Stimulated activated CD4-positive, alpha-beta T cell treated with anti-CD3 and anti-CD28 coated beads, Interleukin-1b, Interleukin-23, amount 100 ng/mL, for 1 hour (primary cell): ENCODE measurements at places on chromosomes 2 and 18.

DNA sequence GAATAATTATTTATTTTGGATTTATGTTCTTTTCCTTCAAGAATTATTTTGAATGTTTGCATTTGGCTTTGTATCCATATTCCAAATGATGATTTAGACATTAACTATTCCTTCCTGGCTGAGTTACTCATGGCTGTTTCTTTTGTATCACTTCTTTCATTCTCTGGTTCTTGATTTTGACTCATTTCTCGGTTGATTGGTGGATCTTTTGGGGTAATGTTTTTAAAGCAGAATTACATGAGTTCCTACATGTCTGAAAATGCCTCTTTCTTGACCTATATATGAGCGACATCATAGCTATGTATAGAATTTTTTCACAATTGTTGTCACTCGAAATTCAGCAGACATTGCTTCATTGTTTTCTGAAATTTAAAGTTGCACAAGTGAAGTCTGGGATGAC is 39.5 kb downstream of the CYP26B1 start:
- DNase-seq = no peak

DNA sequence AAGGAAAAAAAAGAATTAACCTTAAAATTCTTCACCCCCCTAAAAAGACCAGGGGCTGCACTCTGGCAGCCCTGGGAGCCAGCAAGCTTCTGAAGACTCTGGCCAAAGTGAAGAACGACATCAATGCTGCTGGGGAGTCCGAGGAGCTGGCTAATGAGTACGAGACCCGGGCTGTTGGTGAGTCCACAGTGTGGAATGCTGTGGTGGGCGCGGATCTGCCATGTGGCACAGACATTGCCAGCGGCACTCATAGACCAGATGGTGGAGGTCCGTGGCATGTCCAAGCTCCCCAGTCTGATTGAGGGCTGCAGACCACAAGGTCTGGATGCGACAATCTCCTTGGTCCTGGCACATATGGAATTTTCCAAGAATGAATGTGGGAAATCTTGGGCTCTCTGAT is 47.4 kb downstream of the TRPM8 start:
- DNase-seq = no peak

- DNase-seq = no peak
Measured at GRCh38 chr18:55841314-55841713, 253.3 kb upstream of the TCF4 start.

DNA sequence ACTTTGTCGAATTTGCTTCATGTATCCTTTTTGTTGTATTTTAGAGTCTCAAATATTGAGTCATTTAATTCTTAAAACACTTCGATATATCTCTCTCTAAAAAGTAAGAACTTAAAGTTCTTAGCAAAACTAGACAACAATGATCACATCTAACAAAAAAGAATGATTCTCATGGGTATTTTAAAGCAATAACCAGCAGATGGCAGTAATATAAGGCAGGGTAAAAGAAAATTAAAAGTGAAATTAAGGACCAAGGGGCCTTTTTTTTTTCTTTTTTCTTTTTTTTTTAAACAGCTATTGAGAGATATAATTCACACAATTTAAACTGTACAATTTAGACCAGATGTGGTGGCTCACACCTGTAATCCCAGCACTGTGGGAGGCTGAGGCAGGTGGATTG is 9.9 kb upstream of the AOX1 start:
- no peak for DNase-seq

GRCh38 chr2:72138921-72139381 is 8.7 kb downstream of the CYP26B1 start:
- no peak for DNase-seq

DNA sequence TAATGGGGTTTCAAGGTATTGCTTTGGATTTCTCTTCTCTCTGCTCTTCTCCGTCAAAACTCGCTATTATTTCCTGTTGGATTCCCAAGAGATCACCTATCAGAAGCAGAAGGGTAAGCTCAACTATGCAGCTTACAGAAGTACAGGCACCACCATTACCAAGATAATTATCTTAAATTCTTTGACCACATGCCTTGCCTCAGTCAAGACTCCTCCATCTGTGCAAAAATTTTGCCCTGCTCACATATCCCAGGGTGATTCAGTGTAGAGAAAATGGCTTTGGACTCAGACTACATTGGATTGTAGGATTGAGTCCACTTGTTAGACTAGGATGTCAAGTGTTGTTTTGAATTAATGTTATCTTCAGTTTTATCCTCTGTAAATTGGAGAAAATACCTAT is 698.7 kb downstream of the TDRD15 start:
- DNase-seq = no peak

DNA sequence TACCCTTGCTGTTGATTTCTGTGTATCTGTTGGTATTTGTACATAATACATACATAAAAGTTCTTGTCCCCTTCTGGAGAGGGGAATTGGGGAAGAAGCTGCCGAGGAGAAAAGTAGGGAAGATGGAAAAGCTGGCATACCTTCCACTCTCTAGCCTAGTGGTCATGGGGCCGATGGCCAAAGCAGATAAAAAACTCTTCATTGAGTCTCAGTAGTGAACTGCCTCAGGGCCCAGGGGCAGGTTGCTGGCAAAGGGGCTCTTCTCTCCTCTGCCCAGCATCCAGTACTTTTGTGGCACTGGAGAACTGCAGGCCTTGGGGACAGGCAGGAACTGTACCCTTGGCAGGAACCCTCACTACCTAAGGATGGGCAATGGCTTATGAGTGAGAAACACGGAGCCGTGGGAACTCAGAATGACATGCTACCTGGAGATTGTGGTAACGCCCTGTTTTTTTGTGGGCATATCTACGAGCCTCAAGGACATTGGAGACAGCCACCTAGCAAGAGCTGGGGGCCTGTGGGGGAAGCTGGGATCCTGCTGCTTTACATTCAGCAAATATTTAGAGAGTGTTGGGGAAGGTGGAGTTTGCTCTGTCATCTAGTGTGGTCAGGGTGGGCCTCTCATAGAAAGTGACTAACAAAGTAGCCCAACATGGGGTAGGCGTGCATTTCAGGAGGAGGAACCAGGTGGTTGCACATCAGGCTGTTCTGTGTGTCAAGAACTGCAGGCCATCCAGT is 22.6 kb upstream of the ITGB6 start:
- DNase-seq = no peak

GRCh38 chr2:126788113-126788512 is 110.6 kb upstream of the TEX51 start:
- DNase-seq = no peak

GRCh38 chr2:200177971-200178911 is 128.3 kb upstream of the SPATS2L start:
- DNase-seq = no peak

GRCh38 chr2:27379836-27380625 is 503 bp downstream of the ZNF513 start:
- DNase-seq = no peak

DNA sequence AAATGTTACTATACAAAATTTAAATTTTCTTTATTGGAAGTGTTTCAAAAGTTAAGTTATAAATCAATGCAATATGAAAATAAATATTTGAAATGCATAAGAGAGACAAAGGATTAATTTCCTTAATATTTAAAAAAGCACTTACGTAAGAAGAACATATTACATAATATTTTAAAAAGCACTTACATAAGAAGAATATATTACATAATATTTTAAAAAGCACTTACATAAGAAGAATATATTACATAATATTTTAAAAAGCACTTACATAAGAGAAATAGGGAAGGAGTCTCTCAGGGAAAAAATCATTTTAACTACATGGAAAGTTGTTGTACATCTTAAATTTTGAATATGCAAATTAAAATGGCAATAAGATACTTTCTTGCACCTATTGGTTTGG is 17.4 kb upstream of the B4GALT6 start:
- DNase-seq = no peak

- DNase-seq = no peak
Measured at GRCh38 chr18:50696436-50696835, 123.4 kb downstream of the MRO start.

- DNase-seq = no peak
Measured at GRCh38 chr18:35716169-35716831, 134.8 kb downstream of the GALNT1 start.

- no peak for DNase-seq
Measured at GRCh38 chr18:390741-391478, 109.6 kb downstream of the COLEC12 start.

- DNase-seq = no peak
Measured at GRCh38 chr2:223563462-223563861, 38.7 kb downstream of the SCG2 start.

DNA sequence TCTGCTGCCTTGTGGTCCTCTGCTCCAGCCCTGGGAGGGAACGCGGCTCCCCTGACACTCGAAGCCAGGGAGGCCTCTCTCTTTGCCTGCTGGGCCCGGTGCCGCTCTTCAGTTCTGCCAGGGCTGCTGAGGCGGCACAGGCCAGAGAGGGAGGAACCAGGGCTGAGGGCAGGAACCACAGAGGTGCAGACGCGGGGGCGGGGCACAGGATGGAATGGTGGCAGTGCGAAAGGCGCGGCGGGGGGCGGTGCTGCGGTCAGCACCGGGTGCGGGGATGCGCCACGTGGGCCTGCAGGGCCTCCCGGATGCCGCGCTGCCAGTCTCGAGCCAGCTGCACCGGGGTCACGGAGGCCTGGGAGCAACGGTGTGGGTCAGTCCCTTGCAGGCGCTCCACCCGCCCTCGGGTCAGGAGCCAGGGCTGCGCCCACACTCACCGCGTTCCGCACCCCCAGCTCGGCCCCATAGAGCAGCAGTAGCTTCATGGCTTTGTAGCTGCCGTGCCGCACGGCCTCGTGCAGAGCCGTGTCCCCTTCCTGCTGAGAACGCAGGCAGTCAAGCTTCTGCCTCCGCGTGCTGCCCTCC is 4.4 kb downstream of the ANKRD23 start:
- peak; percentile 46 for DNase-seq

- DNase-seq = no peak
Measured at GRCh38 chr18:41390309-41390708, 564.7 kb upstream of the PIK3C3 start.
